ENCODE measurements at places on chromosomes 13 and 19.

DNA sequence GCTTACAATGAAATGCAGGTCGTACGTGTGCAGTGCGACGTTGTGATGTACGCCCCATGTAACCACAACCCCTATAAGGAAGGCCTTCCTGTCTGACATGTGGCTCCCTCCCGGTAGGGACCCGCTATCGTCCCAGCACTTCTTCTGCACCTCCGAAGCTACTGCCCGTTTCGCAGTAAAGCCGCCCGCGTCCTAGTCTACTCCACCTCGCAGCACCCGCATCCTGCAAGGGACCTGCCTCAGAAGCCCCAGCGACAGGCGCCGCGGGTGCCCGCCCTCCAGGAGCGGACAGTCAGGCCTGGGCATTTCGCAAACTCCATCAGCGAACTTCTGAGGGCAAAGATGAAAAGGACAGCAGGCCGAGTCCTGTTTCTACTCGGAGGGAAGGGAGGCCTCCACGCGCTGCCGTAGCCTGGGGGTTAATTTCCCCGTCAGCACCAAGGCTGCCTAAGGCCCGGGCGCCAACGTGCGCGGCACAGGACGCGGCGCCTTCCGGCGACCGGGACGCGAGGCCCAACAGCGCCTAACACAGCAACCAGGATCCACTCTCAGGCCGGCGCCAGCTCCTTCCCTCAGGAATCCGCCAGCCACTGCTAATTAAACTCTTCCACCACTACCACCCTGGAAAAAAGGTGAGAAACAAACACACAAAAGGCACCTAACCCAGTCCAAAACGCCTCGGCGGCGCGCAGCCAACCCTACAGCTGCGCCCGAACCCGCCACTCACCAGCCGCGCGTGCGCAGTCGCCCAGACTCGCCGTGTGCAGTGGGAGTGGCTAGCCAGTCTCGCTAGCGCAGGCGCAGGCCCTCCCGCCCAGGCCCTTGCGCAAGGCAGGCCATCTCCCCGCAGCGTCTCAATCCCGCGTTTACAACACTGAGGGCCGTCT lies at the start of gene EEF1AKMT1:
EEF1AKMT1 (minus strand) TSS at position 768 of the 887 bp plus-strand sequence. CDS start 16,363 bp downstream, outside the sequence.
- DNase-seq = peak; percentile 88

- no peak for DNase-seq
These were observed 185.2 kb downstream of the KLF12 start for GRCh38 chr13:73948848-73949529.

- no peak for DNase-seq
These were observed 431.5 kb downstream of the FGF14 start for GRCh38 chr13:101970341-101970740.

GRCh38 chr13:26628706-26629105 lies 71.2 kb downstream of the WASF3 start:
- no peak for DNase-seq

DNA sequence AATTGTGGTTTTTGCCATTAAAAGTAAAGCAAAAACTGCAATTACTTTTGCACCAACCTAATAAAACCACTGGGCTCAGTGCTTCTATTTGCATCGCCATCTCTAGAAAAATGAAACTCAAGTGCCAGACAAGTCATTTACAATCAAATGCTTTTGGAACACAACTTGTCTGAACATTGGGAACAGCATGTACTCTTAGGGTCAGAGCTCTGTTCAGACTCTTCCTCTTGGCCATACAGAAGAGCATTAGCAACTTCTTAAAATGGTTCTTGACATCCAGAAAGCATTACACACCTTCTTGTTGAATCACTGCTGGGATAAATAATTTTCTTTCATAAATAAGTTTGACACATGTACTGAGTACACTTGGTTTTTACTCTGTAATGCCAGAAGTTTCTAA lies 272.5 kb downstream of the DCLK1 start:
- no peak for DNase-seq

- no peak for DNase-seq
These were observed 61.3 kb upstream of the POMP start for GRCh38 chr13:28597641-28598040.

- no peak for DNase-seq
These were observed 539.3 kb downstream of the SUCLA2 start for GRCh38 chr13:47461816-47462215.

- DNase-seq = no peak
These were observed 82.1 kb downstream of the ZAR1L start for GRCh38 chr13:32233062-32233461.
